ENCODE measurements at places on chromosomes 3 and 15.

DNA sequence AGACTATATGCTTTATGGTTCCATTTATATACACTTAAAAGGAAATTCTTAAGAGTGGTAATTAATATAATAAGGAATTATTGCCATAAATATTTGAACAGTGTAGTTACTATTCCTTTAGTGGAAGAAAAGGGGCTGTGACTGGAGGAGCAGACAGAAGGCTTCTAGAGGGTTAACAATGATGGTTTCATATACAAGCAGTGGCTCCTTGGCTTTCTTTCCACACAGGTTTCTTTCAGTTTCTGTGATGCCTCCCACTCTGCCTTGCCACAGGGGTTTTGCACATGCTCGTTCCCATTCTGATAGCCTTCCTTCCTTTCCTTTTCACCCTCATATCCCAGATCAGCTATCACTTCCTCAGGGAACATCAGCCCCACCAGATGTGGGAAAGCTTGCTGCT lies 108.8 kb upstream of the LYSMD4 start:
- no peak for DNase-seq

DNA sequence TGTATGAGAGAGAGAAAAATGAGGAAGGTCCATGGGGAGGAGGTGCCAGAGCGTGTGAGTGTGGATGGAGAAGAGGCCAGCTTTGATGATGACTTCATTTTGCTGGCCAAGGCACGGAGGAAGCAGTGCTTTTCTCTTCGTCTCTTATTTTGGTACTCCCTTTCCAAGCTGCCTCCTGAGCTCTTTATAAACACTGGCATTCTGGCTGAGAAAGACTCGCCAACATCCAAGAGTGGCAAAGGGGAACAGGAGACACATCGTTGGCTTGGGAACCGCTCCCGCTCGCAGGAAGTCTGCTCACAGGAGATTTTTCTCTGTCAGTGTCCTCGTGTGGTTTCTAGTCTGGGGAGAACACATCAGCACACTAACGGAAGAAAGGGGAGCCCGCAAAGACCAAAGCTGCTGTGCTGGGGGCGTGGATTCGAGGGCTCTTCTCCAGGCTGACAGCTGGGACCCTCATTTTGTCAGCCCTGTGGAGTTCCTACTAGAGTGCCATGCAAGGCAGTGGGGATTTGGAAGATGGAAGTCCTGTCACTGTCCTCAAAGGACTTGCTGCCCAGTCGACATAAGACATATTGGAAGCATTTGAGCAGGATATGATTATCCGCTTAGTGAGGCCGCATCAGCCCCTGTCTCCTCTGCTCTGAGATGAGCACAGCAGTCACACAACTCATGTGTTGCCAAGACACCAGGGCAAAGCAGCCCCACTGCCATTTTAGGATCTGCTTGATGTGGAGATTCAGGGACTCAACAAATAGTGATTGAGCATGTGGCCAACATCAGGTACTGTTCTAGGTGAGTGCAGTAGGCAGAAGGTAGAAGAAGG lies 8.0 kb upstream of the SEMA4B start:
- DNase-seq: no peak

DNA sequence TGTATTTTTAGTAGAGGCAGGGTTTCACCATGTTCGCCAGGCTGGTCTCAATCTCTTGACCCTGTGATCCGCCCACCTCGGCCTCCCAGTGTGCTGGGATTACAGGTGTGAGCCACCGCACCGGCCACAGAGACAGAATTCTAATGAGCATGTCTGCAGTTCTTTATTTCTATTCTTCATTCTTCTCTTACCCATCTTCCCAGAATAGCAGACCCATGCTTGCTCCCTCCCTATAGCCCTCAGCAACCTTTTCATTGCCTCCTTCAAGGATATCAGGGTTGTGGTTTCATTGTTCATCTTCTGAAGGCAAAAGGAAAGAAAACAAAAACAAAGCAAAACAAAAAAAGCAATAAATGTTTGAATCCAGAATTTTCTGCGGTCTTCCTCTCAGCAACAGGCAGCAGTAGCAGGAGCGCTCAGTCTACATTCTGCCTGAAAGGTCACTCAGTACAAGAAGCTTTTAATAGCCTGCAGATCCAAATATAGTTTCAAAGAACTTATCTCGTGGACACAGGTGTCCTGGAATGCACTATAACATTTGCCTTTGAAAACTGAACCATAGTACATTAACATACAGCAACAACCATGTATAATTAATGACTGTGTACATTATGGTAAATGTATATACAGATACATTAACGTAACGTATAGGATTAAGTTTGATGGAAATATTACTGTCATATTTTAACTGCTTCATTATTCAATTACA lies at the start of gene SMCO1:
Gene SMCO1, minus strand, starts transcription at position 434 of the 709 bp plus-strand sequence. Its CDS starts 137 bp downstream, at position 297.
- no peak for DNase-seq

- DNase-seq: no peak
Observed at GRCh38 chr15:59339252-59339672, 33.4 kb downstream of the MYO1E start.

DNA sequence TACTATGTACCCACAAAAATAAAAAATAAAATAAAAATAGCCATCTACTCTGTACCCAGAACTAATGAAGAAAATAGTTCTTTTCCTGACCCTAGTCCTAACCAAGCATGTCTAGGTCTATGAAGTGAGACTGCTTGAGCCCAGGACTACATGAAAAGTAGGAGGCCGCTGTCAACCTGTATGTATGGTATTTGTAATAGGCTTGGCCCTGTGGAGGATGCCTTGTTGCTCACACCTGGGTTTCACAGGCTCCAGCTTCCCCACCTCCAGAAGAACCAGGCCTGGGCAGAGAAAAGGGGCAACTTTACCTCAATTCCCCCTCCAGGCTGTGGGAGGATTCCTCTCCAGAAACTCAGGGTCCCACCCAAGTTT lies 6.8 kb upstream of the PKM start:
- no peak for DNase-seq

DNA sequence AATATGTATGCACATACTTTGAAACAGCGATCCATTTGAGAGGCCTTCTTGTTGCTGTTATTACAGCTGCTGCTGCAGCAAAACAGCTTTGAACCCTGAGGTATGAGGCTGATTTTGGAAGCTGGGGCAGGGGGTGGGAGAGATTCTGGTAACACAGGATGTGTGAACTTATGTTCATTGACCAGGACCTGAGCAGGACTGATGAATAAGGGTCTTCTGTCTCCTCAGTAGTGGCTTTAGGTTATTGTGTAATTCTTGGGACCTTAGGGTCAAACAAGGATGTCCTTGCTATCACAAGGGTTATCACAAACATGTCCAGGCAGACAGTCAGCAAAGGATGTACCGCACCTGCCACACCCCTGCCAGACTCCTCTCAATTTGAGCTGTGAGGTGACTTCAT lies 41.6 kb downstream of the CTDSPL start:
- no peak for DNase-seq

DNA sequence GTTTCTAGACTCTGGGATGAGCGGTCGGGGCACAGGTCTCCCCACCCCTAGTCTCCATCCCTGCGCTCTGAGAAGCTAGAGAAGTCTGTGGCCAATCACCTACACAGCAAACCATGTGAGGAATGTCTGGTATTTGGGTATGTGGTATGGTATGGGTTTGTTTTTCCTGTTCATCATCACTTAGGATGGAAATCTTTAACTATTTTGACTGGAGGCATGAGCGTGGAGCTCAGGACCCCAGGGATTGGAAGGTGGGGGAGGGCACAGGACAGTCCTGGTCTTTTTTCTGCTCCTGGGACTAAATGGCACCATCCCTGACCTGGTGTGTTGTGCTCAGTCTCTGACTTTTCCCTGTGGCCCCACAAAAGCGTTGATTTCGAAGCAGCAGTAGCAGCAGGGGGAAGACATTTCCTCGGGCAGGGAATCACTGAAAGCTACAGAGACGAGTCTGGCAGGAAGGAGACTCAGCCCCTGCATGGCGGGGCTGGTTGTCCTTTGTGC lies 191.7 kb upstream of the TPM1 start:
- no peak for DNase-seq

- no peak for DNase-seq
Observed at GRCh38 chr15:76636059-76636458, 269.1 kb downstream of the SCAPER start.

DNA sequence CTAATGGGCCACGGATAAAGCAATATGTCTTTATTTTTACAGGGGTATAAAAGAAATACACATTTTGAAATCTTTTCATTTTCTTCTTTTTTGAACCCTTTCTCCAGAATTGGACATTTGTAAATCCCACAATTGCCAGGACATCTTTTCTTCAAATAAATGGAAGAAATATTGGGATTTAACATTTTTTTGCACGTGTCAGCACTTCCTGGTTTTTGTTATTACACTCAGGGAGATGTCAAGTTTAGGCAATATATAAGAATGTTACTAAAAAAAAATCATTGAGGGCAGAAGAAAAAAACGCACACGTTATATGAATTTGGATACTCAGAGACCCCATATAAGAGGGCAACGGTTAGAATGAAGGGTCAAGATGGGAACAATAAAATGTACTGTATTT lies 78.3 kb upstream of the TMCO5A start:
- DNase-seq: no peak

- DNase-seq: no peak
Observed at GRCh38 chr15:66069751-66070150, 183.8 kb downstream of the MEGF11 start.

GRCh38 chr3:106191211-106191610 lies 322.4 kb upstream of the CBLB start:
- no peak for DNase-seq

DNA sequence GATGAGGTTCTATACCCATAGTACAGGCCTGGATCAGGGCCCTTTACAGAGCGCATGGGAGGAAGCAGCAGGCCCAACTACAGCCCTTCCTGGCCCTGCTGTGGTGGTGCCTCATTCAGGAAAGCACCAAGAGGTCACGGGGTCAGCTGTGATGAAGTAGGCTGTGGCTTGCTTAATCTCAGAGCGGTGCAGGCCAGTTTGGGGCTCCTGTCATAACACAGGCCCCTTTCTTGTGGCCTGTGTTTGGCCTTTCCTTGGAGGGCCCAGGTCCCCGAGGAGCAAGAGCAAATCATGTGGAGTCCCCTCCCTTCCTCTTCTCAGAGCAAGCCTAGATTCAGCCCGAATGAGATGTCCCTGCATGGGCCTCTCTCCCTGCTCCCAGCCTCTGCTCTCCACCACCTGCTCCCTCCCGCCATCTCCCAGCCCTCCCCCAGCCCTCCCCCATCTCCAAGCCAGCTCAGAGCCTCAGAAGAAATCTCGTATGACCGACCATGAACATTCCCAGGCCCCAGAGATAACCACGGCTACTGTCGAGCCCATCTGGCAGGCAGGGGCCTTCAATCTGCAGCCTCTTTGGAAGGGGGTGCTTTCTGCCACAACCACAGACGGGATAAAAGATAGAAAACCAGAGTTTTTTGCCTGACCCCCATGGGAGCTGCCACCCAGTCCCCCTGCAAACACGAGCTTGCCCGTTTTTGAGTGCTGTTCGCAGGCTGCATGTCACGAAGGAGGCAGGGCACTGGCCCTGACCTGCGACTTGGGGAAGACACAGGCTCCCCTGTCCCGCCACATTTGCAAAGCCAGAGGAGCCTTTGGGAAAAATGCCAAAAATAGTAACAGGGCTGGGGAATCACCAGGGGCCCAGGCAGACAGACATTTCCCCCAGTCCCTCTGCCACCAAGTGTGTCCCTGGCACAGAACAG lies 32.3 kb upstream of the DUSP7 start:
- DNase-seq: no peak

DNA sequence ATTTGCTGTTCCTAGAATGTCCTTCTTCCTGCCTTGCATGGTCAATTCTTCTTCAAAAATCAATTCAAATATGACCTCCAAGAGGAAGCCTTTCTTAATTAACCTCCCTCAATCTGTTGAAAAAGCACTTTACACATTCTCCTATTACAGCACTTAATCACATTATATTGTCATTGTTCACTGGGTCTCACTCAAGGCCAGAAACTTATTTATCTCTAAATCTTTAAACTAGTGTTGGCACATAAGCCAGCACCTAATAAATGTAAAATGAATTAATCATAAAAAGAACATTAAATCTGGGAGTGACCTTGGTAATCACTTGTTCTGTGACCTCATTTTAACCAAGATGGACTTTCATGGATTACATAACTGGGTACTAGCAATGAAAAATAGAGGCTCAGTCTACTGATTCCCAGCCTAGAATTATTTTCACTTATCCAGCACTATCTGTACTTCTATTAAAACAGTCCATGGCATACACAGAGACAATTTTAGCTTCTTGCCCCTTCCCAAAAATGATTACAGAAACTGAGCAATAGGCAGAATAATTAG lies 22.1 kb downstream of the MSL2 start:
- DNase-seq: no peak

- DNase-seq: no peak
Observed at GRCh38 chr15:39784638-39785037, 2.0 kb upstream of the FSIP1 start.

DNA sequence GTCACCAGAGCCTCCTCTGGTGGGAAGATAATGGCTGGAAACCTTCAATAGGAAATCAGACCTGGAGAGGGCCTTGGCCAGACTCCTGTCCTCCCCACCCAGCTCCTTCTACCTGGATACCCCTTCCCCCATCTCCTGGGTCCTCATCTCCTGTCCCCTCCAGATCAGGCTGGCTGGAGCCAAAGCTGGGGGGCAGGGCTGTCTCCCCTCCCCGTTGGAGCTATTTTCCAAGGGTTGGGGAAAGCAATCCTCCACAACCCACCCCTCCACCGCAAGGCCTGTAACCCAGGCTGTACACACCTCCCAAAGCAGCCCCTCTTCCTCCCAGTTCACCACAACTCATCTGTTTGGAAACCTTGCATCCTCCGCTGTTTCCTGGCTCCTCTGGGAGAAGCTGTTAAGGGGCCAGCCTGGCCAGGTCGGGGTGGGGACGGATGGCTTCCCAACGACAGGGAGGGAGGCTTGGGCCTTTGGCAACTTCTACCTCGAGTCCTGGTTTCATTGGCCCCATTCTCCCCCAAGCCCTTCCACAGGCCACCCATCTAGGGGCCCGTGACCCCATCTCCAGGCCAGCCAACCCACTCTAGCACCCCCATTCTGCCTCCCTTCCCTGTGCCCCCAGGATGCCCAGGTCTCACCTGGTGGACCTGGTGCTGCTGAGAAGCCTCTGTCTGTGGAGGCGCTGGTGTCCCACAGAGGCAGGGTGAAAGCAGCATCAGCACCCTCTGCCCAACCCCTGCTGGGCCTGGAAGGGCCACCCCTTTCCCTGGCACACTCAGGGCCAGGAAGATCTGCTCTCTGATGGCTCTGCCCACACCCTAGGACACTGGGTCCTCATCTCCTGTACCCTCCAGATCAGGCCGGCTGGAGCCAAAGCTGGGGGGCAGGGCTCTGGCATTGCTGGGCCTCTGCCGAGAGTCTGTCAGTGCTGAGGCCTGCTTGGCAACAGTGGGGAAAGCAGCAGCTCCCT lies 22.1 kb upstream of the GOLGA6C start:
- no peak for DNase-seq

- no peak for DNase-seq
Observed at GRCh38 chr3:59856934-59857460, 807.2 kb upstream of the CFAP20DC start.
